ENCODE measurements at places on chromosomes 11 and 22.
A peak's percentile ranks its signal among the peaks of the same experiment; 100 is the strongest.

DNA sequence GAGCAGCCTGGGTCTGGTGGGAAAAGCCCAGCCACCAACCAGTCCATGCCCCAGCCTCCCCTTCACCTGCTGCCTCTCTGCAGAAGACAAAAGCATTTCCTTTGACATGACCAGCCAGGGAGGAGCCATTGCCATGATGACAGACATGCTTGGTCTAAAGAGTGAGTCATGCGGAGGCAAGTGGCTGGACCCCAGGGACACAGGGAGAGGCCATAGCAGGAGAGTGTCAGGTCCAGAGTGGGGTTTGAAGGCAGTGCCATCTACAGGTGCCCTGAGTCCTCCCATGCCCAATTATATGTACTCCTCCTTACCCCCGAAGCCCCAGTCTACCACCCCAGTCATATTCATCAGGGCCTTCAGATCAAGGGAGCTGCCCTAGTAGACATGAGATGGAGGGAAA lies 67.4 kb downstream of the SCN3B start:
- DNase-seq, result no peak

- DNase-seq, result no peak
Measured at GRCh38 chr11:16177688-16178087, 178.7 kb downstream of the SOX6 start.

GRCh38 chr22:49827853-49828598 lies at the start of gene BRD1:
Gene BRD1, minus strand, starts transcription at chr22:49827873. Its CDS starts 3,556 bp downstream, at chr22:49824317.
- peak; percentile 35 for DNase-seq

DNA sequence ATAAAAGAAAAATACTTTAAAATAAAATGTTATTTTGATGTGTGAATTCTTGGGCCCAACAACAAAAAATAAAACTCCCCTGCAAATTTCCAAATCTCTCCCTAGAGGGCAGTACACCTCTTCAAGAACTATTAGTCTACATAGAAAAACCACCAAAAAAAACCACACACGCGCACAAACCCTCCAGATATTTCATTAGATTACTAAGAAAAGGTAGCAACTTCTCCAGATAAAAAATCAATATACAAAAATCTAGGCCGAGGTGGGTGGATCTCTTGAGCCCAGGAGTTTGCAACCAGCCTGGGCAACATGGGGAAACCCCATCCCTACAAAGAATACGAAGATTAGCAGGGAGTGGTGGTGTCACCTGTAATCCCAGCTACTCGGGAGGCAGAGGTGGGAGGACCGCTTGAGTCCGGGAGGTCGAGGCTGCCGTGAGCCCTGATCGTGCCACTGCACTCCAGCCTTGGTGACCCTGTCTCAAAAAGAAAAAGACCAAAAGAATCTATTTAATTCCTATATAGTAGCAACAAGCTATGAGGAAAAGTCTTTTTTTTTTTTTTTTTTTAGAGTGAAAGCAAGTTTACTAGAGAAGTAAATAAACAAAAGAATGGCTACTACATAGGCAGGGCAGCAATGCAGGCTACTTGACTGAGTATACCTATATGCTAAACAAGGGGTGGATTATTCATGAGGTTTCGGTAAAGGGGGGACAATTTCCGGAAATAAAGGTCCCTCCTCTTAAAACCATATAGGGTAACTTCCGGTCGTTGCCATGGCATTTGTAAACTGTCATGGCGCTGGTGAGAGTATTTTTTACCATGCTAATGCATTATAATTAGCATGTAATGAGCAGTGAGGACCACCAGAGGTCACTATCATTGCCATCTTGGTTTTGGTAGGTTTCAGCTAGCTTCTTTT lies 13.1 kb downstream of the B3GNT6 start:
- DNase-seq, result peak; percentile 88

GRCh38 chr22:47623066-47623762 lies 860.8 kb downstream of the TBC1D22A start:
- no peak for DNase-seq

GRCh38 chr11:23257556-23257955 lies 397.3 kb upstream of the CCDC179 start:
- no peak for DNase-seq

GRCh38 chr22:42432818-42433217 lies 615 bp upstream of the NFAM1 start:
- no peak for DNase-seq

DNA sequence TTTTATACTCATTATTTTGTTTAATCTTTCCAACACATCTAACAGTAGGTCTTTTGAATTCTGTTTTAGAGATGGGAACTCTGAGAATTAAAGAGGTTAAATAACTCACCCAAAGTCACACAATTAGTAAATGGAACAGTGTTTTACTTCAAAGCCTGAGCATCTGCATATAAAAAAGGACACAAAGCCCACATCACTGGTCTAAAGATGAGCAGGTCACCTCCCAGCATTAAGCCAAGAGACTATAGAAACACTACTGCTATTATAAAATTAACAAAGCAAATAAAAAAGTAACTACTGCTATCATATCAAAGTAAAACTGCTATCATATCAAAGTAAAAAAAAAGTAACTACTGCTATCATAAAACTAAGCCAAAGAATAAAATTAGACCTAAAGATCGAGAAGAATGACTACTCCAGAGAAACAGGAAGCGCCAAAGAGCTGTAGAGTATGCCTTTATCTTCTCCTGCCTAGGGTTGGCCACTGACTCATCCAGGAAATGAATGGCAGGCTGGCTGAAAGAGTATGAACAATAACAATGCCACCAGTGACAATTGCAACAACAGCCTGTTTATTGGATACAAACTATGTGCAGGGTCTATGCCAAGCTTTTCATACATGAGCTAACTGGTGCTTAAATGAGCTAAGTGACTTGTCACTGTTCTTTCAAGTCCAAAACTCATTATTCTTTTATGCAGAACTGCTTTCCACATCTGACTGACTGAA lies 1153.0 kb upstream of the TENM4 start:
- no peak for DNase-seq

- DNase-seq, result peak; percentile 5
Measured at GRCh38 chr22:33438273-33438672, 380.1 kb upstream of the SYN3 start.

- no peak for DNase-seq
Measured at GRCh38 chr22:31683181-31684105, 21.4 kb upstream of the PISD start.

DNA sequence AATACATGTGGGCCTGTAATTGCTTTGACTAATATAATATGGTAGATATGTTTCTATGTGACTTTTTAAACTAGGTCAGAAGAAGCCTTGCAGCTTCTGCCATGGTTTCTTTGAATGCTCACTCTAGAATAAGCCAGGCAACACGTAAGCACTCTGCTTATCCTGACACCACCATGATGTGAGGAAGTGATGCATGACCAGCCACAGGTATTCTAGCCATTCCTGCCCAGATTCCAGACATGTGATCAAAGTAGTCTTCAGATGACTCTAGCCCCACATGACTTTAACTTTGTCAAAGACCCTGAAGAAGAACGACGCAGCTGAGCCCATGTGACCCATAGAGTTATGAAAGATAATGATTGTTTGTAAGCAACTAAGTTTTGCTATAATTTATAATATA lies 276.1 kb upstream of the NCAM1 start:
- DNase-seq, result no peak

- peak; percentile 28 for DNase-seq
Measured at GRCh38 chr11:67054836-67055523, 1.7 kb upstream of the RHOD start.

GRCh38 chr11:123052901-123053721 lies 8.8 kb downstream of the HSPA8 start:
- no peak for DNase-seq

GRCh38 chr11:3622521-3622920 lies 19.3 kb downstream of the ART5 start:
- no peak for DNase-seq

GRCh38 chr22:45897736-45898135 lies 79.2 kb downstream of the WNT7B start:
- no peak for DNase-seq

DNA sequence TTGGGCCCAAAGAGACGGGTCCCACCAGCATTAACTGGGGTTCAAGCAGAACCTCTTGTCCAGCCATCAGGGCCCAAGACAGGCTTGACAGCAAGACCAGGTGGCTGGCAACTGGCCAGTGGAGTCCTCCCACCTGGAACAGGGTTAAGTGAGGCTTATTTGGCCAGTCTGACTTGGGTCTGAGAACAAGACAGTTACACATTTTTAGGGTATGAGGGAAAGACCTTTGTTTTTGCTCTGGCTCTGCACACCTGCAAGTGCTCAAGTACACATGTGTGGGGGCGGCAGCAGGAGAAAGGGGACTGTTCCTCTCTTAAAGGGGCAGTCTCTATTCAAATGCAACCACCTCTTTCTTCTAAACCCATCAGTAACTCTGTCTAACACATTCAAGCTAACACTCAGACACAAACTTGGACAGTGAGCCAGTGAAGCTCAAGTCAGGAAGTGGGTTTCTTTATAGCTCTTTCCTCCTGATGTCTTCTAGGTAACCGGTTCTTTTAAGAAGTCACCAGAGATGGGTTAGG lies 116.2 kb downstream of the ETS1 start:
- DNase-seq, result peak; percentile 79

DNA sequence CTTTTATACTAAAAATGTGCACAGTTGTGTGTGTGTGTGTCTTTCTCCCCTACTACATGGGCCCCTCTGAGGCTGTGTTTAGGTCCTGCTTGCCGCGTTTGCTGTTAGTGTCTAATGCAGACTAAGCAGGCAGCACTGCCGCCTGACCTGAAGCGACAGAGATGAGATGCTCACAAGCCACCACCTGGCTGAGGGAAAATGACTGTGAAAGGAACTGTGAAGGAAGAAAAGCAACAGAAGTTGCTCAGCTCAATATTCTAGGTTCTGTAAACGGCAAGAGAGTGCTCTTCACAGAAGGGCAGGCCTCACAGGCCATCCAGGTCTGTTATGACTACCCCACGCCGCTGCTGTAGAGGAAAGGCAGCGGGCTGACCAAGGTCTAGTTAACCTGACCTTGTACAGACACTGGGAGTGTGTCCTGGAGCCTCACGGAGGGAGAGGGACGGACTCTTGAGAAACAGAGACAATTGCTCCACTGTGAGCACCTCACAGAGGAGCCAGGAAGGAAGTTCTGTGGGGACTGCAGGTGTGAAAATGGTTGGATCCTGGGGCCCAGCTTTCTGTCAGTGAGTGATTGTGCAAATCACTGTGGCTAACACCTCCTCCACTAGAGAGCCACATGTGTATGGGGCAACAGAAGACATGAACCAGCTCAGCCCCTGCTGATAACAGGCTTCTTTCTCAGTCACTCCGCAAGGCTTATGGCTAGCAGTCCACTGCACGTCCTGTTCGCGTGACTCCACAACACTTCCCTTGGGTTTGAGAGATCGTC lies 31.3 kb upstream of the YPEL1 start:
- DNase-seq, result peak; percentile 79

GRCh38 chr11:23423104-23423503 lies 562.8 kb upstream of the CCDC179 start:
- no peak for DNase-seq

DNA sequence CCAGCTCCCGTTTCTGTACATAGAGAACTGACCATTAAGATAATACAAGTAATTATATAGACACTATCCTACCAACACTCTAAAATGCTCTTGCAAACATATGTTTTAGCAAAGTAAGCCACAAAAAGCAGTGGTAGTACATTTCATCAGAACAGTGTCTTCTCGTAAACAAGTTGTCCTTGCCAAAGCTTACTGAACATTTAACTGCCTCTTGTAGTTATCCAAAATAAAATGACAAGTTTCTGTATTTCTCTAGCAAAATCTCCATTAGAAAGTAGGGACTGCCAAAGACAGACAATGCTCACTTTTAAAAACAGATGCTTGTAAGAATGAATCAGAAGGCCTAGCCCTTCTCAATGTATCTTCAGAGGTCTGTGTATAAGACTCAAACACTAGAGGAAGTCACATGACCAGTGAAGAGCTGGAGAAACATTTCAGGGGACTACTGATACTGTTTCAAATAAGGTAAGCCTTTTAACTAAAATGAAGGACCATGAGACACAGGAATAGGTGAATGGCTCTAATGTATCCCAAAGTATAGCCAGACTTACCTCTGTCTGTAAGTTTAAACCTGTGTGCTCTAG lies 7.8 kb upstream of the ZC3H12C start:
- no peak for DNase-seq

DNA sequence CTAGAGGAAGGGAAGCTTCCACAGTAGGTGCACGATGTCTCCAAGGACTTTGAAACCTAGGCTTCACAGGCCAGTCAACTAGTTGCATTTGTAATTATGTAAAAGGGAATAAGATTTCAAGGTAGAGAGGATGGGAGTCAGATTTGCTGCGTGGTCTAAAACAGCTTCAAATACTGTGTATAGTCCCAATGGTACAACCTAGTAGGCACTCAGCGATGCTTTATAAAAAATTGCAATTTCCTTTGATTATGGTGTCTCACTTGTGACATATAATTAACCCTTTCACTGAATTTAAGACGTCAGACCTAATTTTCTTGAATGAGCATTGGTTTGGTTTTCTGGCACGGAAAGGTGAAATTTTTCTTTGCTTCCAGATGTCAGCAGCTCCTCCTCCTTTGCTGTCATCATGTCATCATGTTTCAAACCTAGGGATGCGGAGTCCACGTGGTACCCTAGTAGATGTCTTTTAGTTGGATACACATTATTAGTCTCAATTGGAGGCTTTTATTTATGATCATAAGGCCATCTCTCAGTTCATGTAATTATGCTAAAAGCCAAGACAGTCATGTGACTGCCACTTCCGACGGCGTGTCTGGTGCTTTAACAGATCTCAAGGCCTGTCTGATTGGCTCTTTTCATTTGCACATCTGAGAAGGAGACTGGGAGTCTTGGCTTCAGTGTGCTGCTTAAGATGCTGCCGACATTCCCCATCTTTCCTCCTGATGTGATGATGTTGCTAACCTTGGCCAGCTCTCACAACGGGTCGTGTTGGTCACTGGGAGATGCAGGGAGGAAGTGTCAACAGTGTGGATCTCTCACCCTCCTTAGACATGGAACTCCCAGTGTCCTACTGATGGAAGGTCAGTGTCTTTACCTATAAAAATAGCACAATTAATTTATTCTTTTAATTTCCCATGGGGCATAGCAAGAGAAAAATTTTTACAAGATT lies 134.0 kb downstream of the HIPK3 start:
- no peak for DNase-seq

GRCh38 chr22:45527456-45527855 lies 24.8 kb downstream of the FBLN1 start:
- no peak for DNase-seq

- DNase-seq, result no peak
Measured at GRCh38 chr11:88657076-88657738, 319.7 kb upstream of the CTSC start.

- no peak for DNase-seq
Measured at GRCh38 chr11:121385688-121386087, 66.4 kb upstream of the SORL1 start.

- peak; percentile 91 for DNase-seq
Measured at GRCh38 chr22:37163575-37164504, 14.1 kb upstream of the IL2RB start.

DNA sequence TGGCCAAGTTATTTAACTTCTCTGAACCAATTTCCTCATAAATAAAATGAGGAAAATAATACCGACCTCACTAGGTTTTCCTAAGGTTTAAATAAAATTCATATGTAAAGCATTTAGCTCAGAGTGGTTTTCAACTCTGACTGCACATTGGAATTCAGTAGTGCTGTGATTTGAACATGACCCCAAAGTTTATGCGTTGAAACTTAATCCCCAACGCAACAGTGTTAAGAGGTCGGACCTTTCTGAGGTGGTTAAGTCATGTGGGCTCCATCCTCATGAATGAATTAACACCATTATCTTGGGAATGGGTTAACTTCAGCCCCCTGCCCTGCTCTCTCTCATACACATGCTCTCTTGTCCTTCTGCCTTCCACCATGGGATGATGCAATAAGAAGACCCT lies 322.2 kb downstream of the AASDHPPT start:
- DNase-seq, result no peak
